IPS-NIHi11 (cell line): ENCODE measurements at places on chromosomes 7 and 10.

DNA sequence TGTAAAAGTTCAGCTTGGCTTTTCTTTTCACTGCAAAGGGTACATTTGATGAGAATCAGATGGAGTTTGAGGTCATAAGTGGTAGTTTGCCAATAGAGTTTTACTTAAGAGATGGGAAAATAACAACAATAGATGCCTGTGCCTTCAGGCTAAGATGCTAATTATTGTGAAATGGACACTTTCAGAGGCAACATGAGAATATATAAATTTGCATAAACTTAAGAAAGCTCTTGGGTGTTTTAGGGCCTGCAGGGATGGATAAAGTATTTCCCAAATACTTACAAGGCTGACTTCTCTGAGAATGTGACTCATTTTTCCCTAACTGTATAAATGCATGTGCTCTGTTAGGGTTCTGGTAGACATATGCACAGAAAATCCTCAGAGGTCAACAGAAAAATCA is 200.3 kb upstream of the SVIL start:
- no peak for DNase-seq

DNA sequence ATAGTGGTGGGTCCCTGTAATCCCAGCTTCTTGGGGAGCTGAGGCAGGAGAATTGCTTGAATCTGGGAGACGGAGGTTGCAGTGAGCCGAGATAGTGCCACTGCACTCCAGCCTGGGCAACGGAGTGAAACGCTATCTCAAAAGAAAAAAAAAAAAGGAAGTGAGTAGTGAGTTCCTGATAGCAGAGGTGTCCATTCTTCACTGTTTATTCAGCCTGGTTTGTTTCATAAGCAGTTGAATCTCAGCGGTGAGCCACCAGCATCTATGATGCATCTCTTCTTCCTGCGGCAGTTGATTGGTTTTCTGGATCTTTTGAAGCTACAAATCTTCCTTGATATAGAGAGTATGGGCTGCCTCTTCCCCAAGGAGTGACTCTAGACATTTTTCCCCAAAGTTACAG is 316.1 kb upstream of the MTPN start:
- DNase-seq: no peak

DNA sequence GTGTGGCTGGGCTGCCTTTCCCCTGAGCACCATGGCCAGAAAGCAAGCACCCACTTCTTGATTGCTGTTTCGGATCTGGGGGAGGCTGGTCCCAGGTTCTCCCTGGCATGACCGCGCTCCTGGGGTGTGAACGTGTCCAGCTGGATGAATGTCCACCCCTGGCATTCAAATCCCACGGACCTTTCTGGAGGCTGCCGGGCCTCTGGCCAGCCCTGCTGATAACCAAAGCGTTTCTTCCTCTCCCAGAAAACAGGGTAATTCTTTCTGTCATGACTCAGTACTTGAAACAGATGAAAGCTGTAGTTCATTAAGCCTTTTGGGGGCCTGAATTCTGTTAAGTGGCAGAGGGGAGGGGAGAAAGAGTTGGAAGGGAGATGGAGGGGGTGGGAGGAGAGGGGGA is 73.1 kb upstream of the SAMD8 start:
- no peak for DNase-seq

DNA sequence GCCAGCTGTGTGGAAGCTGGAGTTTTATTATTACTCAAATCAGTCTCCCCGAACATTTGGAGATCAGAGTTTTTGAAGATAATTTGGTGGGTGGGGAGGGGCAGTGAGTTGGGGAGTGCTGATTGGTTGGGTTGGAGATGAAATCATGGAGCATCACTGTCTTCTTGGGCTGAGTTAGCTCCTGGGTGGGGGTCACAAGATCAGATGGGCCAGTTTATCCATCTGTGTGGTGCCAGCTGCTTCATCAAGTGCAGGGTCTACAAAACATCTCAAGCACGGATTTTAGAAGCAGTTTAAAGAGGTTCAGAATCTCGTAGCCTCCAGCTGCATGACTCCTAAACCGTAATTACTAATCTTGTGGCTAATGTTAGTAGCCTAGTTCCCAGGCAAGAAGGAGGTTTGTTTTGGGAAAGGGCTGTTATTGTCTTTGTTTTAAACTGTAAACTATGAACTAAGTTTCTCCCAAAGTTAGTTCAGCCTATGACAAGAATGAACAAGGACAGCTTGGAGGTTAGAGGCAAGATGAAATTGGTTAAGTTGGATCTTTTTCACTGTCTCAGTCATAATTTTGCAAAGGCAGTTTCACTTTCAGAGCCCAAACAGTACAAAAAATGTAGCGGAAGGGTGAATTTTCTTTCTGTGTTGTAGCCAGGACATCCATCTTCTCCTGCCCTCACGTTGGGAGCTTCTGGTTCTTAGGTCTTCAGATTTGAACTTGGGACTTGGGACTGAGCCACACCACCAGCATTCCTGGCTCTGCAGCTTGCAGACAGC is 43.1 kb downstream of the KLF6 start:
- DNase-seq: no peak

DNA sequence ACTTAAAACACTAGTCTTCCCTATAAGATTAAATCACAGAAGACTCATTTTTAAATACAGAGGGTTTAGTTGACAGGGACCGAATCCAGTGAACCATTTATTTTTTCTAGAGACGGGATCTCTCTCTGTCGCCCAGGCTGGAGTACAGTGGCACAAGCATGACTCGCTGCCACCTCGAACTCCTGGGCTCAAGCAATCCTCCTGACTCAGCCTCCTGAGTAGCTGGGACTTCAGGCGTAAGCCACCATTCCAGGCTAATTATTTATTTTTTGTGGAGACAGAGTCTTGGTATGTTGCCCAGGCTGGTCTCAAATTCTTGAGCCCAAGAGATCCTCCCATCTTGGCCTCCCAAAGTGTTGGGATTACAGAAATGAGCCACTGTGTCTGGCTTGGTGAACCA is 20.9 kb upstream of the LYZL1 start:
- DNase-seq: no peak

GRCh38 chr10:82440775-82441174 is 565.8 kb downstream of the NRG3 start:
- no peak for DNase-seq

GRCh38 chr7:143256932-143257331 is 6.3 kb upstream of the GSTK1 start:
- DNase-seq: no peak

DNA sequence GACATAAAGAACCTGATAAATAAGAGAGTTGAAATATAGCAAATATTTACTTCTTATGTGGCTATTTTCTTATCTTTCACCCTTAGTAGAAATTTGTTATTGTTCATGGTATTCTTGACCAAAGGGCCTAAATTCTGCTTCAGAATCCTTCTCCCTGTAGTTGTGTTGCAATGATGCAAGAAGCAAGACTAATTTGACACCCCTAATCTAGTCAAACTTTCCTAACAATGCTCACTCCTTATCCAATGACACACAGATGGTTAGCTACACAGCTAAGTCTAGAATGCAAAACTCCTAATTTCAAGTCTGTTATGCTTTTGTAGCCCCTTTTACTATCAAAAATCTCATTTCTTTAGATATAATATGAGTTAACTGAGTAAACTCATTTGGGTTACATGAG is 56.1 kb downstream of the TWIST1 start:
- DNase-seq: no peak

DNA sequence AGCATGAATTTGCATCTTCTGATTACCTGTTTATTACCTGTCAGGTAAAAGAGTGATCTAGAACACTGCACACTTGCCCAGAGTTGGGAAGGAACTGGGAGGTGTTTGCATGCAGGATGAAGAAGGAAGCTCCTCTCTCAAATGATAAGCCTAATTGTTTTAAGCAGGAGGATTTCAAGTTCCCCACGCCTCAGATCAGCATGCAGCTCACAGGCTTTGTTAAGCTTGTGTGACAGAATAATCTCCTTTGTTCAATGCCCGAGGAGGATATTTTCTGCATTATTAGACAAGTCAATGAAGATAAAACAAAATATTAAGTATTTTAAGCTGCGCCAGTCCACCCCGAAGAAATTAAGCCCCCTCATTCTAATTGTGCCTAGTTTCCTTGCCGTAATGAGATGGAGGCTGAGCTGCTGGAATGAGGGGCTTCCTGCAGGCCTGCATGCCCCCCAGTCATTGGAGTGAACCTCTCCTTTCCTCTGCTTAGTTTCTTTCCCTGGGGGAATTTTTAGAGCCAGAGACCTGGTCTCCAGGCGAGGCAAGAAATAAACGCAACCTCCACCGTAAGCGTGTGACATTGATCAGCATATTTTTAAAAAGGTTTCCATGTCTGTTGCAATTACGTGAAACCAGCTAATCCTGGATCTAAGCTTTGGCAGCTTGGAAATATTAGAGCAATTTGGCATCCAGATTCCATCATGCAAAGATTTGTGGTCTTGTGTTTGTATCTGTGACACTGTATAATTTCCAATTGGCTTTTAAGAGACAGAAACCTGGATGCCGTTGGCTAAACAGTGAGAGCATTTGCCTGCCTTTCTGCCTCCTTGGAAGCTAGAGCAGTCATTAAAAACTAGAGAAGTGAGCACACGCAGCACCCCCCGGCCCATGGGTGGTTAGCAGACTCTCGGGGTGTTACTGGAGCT is 376.0 kb downstream of the GALNT17 start:
- DNase-seq: no peak

DNA sequence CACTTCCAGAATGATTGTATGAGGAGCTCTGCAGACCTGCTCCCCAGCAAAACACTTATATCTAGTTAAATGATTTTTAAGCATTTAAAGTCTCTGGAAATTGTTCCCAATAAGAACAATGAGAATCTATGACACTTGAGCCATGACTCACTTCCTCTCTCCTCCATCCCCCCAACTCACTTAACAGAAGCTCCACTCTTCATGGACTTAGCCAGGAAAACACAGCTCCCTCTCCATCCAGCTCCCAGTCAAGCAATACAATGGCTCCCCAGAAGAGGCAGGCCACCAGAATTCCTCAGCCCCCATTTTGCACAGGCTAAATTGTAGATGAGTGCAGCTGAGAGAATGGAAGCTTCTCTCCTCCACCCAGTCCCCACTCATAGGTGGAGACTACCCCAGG is 27.0 kb downstream of the AOC1 start:
- no peak for DNase-seq

DNA sequence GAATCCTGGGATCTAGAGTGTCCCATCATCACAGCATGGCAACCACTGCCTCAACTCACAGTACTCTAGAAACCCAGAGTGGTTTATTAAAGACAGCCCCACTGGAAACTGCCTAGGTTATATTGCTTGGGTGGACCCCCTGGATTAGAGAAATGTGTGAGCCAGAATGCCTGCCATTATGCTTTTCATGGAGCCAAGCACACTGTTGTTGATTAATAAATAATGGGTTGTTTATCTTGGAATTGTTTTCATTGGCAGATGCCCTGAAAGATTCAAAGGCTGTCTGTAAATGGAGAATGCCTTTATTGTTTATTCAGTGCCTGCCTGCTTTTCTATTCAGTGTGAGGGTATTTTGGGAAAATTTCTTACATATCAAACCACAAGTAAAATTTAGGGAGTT is 52.1 kb downstream of the GNAI1 start:
- no peak for DNase-seq

GRCh38 chr7:38524786-38525185 is 106.4 kb downstream of the AMPH start:
- DNase-seq: no peak

GRCh38 chr10:105025092-105025491 is 384.0 kb downstream of the SORCS3 start:
- peak; percentile 12 for DNase-seq

- DNase-seq: no peak
Measured at GRCh38 chr10:118035354-118036005, 11.3 kb downstream of the RAB11FIP2 start.

DNA sequence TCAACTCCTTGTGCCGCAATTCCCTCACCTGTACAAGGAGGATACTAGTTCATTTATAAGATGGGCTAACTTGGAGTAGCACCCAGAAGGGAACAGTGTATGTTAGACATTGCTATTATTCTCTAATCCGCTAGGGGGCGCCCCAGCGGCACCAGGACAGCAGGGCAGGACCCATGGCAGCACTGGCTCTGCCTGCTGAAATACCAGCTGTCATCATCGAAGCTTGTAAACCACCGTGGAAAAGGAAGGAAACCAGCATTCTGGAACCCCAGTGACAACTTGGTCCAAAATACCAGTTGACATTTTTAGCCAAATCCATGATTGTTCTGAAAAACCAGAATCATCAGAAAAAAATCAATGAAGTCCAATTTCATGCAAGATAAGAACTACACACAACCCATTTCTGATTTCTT is 134.4 kb downstream of the ITGA8 start:
- DNase-seq: peak; percentile 80

DNA sequence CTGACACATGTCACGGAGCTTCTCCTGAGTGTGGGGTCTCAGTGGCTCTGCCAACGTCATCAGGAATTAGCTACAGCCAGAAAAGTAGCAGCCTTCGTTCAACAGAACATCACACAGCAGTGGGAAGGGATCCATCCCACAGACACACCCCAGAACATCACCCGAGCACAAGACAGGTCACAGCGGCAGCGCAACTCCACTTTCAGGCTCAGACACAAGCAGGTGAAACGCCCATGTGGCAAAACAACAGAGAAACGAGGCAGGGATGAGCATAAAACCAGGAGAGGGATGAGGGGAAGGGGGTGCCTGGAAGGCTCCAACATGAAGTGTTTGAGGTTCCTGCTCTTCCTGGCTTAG is 44.8 kb downstream of the CAMK2B start:
- DNase-seq: no peak

GRCh38 chr7:34277016-34277802 is 371.9 kb downstream of the BMPER start:
- DNase-seq: peak; percentile 11

DNA sequence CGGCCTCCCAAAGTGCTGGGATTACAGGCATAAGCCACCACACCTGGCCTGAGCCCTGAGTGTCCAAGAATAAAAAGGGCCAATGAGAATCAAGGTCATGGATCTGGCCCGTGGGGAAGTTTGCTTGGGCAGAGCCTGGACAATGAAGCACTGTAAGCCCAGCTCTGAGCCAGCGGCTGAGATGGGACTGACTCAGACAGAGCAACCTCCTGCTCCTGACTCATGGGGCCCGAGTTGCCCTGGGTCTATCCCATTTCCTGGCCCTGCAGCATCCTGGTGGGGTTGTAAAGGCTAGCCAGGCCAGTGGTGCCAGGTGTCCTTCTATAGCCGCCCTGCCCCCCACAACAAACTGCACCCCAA is 5.2 kb upstream of the MYH16 start:
- no peak for DNase-seq

- DNase-seq: no peak
Measured at GRCh38 chr10:121526801-121527221, 71.4 kb downstream of the FGFR2 start.
